Stimulated activated CD8-positive, alpha-beta memory T cell treated with anti-CD3 and anti-CD28 coated beads, Interleukin-2, amount 100 ng/mL, for 1 hour (primary cell): ENCODE measurements at places on chromosomes 13 and 19.

- DNase-seq = no peak
These were observed 420.6 kb downstream of the ZNF536 start for GRCh38 chr19:30792561-30793505.

DNA sequence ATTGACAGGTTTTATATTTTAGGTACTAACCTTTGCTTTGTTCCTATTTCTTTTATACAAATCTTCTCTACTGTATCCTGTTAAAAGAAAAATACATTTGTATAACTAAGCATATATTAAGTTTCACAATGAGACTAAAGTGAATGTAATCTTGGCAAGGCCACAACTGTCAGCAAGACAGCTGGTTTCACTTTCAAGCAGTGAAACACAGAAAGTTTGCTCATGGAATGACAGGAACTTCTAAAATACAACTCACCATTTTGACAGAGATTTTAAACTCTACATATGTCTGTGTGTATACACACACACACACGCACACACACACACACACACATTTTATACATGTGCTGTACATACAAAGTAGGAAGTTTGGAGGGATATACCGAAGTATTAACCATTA is 53.3 kb downstream of the PARP4 start:
- no peak for DNase-seq

DNA sequence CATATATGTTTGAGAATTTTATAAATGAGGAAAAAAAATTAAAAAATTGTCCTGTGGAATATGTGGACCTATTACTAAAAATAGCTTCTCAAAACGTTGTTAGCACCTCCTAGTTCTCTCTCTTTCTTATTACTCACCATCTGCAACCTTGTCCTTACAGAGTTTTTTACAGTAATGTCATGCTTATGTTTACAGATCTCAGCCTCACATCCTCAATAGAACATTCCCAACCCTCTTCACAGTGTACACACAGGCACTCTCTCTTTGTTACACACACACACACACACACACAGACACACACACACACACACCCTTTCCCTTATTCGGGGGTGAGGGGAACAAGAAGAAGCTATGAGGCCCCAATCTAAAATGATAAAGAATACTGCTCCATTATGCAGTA is 197.7 kb downstream of the SLITRK6 start:
- DNase-seq = no peak

DNA sequence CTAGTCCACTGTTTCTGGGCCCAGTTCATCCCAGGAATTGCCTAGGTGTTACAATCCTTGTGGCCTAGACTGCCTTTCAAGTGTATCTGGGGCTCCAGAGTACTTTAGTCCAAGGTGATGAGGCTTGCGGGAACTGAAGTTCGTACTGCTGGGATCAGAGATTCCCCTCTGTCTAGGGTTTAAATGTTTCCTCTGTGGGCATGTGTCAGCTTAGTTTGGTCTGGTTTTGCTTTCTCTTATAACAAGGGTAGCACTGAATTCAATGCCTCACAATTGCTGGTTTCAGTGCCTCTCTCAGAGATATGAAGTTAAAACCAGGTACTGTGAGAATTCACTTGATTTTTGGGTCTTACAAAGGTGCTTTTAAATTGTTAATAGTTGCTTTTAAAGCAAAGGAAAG is 30.8 kb downstream of the RGCC start:
- no peak for DNase-seq

GRCh38 chr13:42272804-42273175 is 838 bp downstream of the AKAP11 start:
- no peak for DNase-seq

GRCh38 chr13:45564133-45564776 is 51.3 kb downstream of the ERICH6B start:
- DNase-seq = no peak

DNA sequence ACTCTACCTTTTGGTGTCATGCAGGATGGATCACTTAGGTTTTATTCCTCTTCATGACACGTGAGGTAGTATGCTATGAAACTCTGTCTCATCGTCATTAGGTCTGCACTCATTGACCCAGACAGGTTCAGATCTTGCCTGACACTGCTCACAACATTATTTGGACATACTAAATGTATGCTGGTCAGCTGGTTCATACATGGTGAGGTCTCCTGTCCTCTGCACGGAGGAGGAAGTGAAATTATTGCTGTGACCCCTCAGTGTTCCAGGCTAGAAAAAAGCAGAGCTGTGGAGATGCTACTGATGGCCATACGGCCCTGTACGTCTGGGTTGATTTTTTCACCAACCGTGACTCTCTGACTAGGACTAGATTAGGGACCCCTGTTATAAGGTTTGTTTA is 35.8 kb downstream of the LATS2 start:
- no peak for DNase-seq

- no peak for DNase-seq
These were observed 153.5 kb downstream of the HS6ST3 start for GRCh38 chr13:96243376-96243775.

DNA sequence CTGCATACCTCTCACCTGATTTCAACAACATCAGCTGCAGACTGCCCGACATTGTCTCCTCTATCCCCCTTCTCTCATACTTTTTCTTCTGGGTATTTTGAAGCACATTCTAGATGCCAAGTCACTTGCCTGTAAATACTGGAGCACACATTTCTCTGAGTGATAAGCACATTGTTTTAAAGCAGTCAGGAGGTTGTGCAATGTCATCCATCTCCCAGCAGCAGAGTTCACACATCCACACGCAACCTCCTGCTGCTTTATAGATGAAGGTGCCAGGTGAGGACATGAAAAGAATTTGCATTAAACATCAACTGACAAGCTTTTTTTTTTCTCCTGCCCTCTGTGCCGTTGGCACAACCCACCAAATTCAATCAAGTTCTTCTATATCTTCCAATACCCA is 5.5 kb downstream of the UPK1A start:
- DNase-seq = no peak

DNA sequence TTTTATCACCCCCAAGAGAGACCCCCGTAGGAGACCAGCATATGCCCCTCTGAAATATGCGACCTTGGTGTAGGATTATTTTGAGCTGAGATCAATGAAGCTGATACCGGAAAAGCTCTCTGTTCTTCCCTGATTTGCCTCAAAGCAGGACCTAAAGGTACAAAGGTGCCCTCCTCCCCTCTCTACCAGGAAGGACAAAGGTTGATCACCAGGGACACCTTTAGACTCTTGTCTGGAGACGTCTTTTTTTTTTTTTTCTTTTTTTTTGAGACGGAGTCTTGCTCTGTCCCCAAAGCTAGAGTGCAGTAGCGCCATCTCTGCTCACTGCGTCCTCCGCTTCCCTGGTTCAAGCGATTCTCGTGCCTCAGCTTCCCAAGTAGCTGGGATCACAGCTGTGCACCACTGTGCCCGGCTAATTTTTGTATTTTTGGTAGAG is 792 bp upstream of the PEX11G start:
- no peak for DNase-seq

DNA sequence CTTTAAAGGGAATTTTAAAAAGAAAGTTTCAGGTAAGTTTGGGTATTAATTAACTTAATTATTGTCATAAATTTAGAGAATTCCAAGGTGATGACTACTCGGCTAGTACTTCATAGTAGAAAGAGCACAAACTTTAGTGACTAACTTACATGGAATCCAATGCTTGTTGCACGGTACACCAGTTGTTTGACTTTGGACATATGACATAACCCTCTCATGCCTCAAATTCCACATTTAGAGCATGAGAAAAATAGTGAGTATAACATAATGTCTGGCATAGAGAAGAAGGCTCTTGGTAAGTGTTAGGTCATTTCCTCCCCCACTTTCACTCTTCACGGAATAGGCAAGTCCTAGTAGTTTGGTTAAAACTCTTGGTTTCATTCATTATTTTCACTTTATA is 1249.4 kb upstream of the SLC10A2 start:
- no peak for DNase-seq

GRCh38 chr19:47315125-47315821 is 5.6 kb downstream of the C5AR1 start:
- DNase-seq = no peak

DNA sequence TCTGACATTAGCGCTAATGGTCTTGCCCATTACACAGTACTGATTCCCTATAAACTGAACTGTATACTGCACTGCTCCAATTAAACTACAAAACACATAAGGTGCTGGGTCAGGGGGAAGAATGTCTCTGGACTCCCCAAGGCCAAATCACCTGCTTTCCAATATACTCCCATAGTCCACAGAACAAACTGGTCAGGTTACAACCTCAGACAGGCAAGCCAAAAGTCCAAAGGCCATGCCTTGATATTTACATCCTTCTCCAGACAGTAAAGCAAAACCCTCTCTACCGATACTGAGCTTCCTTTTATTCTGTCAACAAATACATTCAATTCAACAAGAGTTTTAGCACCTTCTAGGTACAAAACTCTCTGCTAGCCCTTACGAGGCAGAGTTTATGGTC is 8.9 kb downstream of the ZNF541 start:
- DNase-seq = no peak

- DNase-seq = no peak
These were observed 686.7 kb downstream of the DIAPH3 start for GRCh38 chr13:59477011-59477410.

DNA sequence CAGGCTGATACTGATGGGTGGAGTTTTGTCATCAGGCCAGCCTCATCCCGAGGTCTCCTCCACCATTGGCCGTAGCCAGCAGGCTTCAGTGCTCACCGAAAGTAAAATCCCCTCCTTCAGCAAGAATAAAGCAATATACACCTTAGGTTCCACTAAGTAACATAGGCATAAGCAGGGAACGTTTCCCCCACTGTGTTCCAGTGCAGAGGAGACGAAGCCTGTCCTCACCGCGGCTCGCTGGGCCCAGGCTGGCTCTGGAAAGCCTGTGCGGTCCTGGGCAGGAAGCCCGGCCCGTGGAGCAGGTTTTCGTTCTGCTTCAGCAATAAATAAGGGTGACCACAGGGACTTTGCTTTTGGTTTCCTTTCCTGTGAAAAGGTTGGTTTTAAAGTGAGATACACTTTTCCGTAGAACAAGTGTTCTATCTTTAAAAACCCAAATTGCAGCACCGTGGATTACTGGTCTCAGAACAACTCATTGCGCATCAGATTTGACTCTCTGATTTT is 16.3 kb upstream of the TEX29 start:
- DNase-seq = no peak

DNA sequence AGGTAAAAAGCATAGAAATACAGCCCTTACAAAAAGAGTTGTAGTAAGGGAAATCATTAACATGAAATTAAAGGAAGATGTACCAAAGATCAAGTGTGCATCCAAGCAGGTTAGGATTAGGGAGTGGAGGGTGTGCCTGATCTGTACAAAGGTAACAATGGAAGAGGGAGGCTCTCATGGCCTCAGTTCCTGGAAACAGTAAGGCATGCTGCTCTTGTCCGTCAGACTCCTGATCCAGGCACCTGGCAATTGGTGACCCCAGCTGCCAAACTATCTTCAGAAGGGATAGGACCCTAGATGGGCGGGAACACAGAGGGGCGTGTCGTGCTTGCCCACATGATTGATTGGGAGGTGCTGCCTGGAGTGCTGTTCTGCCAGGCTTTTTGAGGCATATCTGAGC is 4.5 kb downstream of the TEX26 start:
- no peak for DNase-seq

DNA sequence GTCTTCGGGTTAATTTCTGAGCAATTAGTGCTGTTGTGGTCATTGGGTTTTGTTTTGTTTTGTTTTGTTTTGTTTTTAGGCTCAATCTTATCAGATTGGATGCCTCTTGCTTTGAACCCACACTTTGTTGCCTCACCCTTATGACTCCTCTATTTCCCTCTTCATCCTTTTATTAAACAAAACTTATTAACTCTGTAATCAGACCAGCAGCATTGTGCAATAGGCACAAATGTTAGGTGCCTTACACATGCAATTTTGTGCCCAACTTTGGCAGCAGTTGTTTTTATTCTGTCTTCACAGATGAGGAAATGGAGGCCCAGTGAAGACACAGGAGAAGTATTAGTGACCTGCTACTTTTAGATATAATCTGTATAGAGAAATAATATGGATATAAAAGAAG is 377.7 kb downstream of the KCNRG start:
- no peak for DNase-seq

DNA sequence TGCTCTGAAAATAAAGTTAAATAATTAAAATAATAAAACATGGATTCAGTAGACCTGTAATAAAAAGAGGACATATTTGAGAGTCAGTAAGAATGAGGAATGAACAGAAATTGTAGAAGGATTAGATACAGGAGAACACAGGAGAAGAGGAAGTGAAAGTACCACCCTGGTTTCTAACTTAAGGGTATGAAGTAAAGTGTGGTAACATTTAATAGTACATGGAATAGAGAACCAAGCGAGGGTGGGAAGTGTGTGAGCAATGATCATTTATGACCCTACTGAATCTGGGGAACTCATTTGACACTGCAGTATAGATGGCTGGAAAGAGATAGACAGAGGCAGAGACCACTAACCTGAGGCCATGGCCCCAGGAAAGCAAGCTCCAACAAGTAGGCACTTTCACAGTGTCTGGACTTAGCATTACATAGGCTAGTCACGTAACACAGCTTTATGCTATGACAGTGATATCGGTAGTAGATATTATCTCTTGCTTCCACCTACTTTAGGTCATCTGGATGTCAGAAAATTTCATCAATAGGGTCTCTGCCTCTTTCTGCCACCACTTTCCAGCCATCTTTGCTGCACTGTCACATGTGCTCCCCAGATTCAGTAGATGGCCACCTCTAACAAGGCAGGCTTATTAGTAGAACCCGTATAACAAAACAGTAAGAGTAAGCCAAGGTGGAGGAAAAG is 633.9 kb upstream of the MIR17HG start:
- DNase-seq = no peak

- no peak for DNase-seq
These were observed 285.8 kb upstream of the KLHL1 start for GRCh38 chr13:70394031-70394548.

DNA sequence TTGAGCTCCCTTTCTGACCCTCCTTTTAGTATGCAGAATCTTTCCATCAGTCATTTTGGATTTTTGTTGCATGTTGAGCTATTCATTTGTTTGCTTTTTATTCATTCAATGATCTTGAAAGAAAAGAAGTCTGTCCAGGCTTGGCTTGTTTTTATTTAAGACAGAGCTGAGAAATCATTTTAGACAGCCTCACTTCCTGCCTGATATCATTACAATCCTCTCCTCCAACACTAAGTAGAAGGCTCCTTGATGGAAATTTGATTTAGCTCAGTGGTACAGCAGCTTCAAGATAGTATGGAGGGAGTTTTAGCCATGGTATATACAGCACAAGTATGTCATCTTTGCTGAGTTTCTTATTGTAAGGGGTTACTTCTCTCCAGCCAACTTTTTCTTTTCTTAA is 28.4 kb downstream of the MBNL2 start:
- DNase-seq = no peak

DNA sequence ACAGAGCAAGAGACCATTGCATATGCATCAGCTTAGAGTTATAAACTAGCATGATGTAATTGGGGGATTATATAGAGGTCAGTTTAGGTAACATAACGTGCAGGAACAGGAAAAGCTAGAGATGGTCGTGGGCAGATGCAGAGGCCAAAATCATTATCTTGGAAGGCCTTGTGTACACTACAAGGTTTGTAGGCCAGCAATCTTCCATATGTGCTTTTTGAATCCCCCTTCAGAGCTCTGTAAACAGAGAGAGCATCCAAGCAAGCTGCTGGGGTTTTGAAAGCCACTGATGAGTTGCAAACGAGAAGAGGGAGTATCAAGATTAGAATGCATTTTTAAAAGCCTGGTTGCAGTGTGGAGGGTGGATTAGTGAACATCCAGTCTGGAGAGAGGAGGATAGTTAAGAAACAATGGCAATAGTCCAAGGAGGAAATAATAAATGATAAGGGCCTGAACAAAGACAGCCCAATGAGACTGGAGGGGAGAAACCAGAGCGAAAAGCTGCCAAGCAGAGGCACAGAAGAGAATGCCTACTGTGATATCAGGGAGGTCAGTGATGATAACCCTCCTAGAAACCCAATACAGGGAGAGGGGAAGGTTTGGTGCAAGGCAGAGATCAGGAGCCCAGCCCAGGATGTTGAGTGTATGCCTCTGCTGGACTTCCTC is 109.6 kb downstream of the ZAR1L start:
- no peak for DNase-seq
